Activated CD4-positive, CD25-positive, alpha-beta regulatory T cell (primary cell): ENCODE measurements at places on chromosomes 7 and 10.
A peak's percentile ranks its signal among the peaks of the same experiment; 100 is the strongest.

GRCh38 chr7:157384301-157384700, 47.5 kb downstream of the DNAJB6 start:
- DNase-seq: no peak

DNA sequence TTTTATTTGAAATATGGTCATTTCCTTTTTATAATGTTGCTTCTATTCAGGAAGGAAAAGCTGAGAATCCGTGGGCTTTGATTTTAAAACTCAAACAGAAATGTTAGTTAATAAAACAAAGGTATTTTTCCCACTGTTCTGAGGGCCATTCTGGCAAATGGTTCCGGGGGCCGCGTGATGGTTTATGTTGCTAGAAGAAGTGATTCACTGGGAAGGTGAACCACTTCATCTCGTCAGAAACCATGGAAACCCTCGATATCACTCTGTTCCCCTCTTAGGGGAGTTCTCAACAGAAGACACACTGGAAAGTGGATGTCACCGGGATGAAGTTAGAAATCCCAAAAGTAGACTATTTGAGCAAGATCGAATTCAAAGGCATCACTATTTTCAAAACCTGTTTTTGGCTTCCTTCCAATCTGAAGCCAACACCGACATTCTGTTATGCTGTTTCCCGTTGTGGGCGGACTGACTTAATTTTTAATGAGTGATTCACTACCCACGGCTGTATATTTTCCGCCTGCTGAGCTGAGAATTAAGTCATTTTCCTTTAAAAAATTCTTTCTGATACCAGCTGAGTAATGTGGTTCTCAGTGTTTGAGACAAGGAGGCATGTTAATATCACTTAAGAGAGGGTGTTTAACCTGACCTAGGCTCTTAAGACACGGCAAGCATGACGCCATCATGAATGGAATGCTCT, 84.1 kb downstream of the PTPRE start:
- no peak for DNase-seq

- DNase-seq: no peak
These were observed 647.5 kb upstream of the IGFBP3 start for GRCh38 chr7:46568420-46569132.

DNA sequence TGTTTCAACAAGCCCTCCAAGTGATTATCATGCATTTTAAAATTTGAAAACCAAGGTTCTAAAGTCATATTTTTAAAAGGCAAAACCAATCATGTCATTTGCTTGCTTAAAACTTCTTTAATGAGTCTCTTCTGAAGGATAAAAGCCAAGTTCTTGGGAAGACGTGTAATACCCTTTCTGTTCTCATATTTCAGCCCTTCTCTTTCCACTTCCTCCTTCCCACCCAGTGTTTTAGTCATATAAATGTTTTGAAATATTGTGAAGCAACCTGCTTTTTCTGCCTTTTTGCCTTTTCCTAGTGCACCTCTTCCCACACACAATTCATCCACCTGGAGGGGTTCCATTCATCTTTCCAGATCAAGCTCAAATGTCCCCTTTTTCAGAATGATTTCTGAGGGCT, 211.1 kb upstream of the LRRTM3 start:
- no peak for DNase-seq

DNA sequence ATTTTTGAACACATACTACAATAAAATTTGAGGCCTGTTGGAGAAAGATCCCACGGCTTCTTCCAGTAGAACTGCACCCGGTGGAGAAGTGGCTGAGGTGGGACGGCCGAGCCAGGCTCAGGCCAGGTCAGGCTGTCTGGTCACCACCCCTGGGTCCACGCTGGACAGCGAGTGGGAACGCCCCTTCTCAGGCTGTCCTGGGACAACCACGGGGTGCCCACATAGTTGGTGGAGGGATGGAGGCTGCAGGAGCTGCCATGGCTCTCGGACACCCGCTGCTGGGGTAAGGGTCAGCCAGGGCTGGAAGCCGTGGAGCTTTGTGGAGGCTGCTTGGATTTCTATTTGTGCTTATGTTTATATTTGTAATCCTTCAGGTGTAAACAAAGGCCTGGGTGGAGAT, 206.5 kb downstream of the DNAJB6 start:
- DNase-seq: no peak

DNA sequence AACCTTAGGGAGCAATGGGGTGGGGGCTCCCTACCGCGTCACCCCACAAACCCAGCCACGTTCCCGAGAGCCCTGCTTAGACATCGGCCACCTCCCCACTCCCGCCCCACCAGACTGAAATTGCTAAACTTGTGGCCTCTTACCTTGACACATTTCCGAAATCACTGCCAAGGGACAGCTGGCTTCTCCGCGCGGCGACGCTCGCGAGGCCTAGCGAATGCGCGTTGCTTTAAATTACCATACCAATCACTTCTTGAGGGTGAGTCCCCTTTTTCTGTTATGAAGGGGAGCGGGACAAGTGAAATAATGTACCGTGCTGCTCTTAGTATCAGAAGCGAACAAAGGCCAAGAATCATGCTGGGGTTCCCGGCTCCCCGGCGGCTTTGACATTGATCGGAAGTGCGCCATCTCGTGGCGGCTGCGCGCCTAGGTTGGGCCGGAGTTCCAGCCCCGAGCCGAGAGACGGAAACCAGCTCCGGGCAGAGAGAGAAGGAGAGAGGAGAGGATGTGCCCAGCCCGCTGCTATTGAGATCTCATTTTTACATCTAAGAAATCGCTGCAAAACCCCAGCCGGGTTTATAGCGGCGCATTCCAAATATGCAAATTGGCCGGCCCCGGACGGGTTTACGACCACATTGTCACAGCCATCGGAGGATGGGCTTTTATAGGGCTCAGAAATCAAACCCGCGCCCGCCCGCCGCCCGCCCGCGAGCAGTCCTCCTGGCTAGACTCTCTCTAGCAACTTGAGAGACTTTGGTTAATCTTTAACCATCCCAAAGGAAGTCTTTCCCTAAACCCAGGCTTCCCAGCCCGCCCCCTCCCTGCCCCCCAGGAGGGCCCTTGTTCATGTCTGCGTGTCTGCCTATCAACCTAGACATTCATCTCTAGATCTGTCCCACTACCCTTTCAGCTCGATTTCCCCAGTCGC, 5.3 kb downstream of the HOXA11 start:
- peak; percentile 19 for DNase-seq

DNA sequence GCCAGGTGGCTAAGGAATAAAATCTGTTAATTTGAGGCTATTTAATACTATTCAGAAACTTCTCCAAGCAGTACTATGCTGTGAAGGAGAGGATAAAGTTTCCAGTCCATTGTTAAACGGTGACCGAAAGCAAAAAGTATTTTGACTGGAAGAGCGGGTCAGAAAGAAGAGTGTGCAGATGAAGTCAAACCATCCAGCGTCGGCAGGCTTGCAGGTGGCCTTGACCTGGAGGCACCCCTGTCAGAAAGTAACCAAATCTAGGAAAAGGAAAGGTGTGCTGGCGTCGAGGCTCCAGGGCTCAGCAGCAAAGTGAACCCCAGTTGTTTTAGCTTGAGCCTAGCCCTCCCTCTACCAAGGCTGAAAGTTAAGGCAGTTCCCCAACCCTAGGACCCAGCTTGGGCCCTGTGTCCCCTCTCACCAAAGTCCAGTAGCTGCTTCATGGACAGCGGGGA, 544 bp downstream of the PDK4 start:
- no peak for DNase-seq

- peak; percentile 56 for DNase-seq
These were observed at the start of gene SFXN4 for GRCh38 chr10:119165171-119166117. Gene SFXN4 (minus strand): TSS chr10:119165714. CDS start chr10:119165647, 67 bp downstream.

DNA sequence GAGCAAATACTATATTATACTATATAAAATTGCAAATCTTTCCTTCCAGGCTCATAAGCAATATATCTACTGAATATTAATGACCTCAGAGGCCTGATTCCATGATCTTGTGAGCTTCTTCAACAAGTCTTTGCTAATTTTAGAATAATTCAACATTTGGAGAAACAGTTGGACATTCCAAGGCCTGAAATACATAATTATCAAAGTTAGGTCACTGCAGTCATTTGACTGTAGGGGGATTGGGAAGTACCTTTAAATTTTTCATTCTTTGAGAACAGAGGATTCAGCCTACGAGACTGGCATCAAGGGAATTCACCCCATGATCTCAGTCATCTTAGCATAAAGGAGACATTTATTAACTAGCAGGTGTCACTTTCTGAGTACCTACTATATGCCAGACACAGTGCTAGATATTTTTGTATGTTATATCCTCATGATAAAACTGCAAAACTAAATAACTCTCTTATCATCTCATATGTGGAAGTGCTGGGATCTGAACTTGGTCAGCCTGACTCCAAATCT, 85.4 kb downstream of the DOCK4 start:
- DNase-seq: no peak

- DNase-seq: no peak
These were observed 37.7 kb upstream of the ITGB1 start for GRCh38 chr10:32995751-32996150.

- DNase-seq: no peak
These were observed 142.9 kb downstream of the PAXIP1 start for GRCh38 chr7:154859747-154860620.

- DNase-seq: no peak
These were observed 31.7 kb upstream of the AGR2 start for GRCh38 chr7:16836481-16836880.

- peak; percentile 23 for DNase-seq
These were observed 2.0 kb downstream of the FBXL15 start for GRCh38 chr10:102422545-102423129.

DNA sequence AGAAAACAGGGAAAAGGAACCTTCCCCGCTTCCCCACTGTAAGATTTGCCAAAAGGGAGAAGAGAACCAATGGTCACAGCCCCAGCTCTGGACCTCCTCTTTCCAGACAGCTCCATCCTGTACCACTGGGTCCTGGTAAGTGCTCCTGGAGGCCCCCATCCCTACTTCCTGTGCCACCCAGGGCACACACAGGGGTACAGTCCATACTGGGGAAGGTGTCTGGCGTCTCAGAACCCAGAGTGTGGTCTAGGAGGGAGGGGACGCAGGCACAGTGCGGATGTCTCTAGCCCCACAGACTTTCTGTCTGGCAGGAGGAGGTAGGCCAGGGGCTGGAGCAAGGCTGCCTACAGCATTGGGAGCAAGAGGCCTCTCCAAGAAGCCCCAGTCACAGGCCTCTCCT, 213.3 kb upstream of the IGFBP3 start:
- DNase-seq: no peak

DNA sequence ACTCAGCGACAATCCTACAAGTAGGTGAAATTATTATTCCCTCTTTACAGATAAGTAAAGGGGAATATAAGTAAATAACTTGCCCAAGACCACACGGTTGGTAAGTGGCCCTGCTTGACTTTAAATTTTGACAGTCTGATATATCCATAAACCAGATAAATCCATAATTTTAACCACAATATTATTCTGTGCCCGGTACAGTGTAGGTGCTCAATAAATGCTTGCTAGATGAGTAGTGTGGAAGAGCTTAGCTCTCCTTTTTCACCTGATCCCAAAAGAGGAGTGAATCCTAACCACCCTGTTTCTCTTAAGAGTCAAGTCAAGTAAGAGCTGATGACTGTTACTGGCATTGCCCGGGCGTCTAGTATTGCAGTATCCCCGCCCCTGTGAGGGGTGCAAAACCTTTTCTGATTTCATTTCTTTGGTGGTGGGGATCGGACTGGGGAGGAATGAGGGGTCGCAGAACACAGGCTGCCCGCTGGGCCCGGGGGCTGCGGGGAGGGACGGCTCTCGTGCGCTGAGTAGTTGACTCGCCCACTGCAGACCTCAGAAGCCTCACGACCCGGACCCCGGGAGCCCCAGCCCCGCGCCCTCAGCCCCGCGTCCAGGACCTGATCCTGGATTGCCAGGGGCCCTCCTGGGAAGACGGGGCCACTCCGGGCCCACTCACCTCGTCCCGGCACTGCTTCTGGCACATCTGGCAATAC, 490 bp downstream of the KIN start:
- no peak for DNase-seq

DNA sequence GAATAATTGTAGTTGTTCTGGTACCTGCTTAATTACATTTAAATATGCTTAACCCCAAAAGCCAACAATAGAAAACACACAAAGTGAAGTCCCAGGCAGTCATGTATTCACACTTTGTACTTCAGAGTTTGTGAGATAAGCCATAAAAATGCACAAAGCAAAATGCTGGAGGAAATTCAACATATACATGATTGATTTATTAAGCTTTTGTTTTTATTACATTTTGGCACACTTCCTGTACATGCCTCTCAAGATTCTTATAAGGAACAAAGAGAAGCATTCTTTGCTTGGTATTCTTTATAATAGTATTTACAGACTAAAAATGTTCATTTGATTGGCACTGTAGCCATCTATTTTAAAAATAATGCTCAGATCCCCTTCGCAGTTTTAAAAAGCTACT, 107.7 kb upstream of the ANK3 start:
- DNase-seq: no peak

GRCh38 chr7:25460433-25460832, 232.1 kb upstream of the NPVF start:
- DNase-seq: no peak

- no peak for DNase-seq
These were observed 770.9 kb downstream of the TNS3 start for GRCh38 chr7:46810986-46811385.

GRCh38 chr7:29019896-29020295, 61.8 kb upstream of the TRIL start:
- DNase-seq: no peak

GRCh38 chr10:51106311-51106945, 32.1 kb downstream of the PRKG1 start:
- no peak for DNase-seq

- DNase-seq: no peak
These were observed 30.9 kb downstream of the NACAD start for GRCh38 chr7:45057878-45058277.

DNA sequence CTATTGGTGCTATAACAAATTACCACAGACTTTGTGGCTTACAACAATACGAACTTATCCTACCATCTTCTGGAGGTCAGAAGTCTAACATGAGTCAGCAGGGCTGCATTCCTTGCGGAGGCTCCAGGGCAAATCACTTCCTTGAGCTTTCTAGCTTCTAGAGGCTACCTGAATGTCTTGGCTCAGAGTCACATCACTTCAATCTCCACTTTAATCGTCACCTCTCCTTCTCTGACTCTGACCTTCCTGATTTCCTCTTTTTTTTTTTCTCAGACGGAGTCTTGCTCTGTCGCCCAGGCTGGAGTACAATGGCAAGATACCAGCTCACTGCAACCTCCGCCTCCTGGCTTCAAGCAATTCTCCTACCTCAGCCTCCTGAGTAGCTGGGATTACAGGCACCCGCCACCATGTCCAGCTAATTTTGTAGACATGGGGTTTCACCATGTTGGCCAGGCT, 44.6 kb upstream of the ANAPC16 start:
- no peak for DNase-seq
